ENCODE measurements at places on chromosomes 7 and 10.

DNA sequence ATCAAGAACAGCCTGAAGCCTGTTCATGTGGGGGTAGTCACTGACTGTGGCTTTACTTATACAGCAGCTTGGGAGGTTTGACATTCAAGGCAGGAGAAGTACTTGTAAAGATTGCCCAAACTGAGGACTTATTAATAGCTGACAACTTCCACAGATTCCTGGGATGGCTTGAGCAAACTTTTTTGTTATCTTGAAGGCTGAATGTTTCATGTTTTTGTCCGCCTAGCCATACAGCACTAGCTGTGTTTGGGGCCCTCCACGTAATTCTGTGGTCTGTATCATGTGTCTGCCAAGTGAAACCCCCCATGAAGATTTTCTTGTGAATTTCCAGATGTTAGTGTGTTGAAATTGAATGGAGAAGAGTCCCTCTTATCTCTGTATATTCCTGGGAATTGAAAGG, 38.6 kb downstream of the FAS start:
- no peak for DNase-seq

DNA sequence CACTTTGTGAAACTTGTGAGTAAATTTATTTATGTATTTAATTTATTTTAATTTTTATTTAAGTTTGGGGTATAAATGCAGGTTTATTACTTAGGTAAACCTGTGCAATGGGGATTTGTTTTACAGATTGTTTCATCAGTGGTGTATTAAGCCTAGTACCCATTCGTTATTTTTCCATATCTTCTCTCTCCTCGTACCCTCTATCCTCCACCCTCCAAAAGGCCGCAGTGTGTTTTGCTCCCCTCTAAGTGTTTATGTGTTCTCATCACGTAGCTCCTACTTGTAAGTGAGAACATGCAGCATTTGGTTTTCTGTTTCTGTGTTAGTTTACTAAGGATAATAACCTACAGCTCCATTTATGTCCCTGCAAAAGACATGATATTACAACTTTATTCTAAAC, 145.4 kb upstream of the SMIM30 start:
- no peak for DNase-seq

DNA sequence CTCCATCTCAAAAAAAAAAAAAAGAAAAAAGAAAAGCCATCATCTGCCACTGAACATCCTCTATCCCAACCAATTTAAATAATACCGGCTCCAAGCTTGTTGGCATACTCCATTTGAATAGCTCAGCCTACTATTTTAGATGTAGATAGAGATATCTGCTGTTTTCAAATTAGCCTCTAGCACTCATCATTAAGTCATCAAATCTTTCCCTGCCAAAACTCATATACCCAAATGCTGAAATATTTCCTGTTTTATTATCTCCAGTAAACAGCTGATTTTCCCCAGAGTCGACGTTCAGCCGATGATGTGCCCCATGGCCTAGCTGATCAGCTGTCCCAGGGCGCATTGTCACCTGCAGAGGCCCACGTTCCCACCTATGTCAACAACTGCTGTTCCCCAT, 34.5 kb upstream of the FRMD4A start:
- DNase-seq, result no peak

- no peak for DNase-seq
These were observed 448 bp upstream of the GOLGA7B start for GRCh38 chr10:97849103-97849686.

DNA sequence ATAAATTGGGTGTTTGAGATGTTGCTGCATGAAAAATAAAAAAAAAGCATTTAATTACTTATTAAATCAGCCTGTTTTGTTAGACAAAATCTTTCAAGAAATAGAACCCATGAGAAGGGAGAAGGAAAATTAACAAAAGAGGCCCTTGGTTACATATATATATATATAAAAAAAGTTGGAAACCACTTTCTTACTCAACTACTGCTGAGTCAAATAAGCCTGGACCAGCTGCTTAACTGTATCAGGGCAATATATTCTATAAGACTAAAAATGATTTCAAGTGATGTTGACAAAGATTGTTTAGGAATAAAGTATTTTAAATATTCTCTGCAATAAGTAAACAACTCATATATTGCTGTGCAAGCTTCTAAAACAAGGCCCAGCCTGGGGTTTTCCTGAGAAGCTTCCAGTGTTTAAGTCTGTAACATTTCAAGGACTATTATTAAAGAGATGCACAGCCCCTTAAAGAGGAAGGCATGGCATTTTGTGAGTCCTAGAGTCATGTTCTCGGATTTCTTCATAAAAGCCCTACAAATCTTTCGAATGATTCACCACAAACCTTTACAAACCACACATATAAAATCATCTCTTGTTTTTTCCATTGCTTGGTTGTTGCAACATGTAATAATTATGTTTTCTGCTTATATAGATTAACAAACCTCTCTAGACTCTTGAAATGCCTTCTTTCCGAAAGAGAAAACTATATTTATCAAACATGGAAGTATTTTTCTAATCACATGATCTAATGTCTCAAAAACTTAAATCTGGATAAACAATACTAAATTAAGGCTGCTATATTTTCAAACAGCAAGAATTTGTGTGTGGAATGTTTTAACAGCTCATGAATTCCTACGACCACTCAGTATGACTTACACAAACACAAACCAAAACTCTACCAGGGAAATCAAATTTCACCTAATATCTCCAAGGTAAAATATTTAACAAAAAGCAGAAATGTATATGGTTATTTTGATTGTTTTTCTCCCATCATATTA, 14.3 kb downstream of the JAZF1 start:
- no peak for DNase-seq

DNA sequence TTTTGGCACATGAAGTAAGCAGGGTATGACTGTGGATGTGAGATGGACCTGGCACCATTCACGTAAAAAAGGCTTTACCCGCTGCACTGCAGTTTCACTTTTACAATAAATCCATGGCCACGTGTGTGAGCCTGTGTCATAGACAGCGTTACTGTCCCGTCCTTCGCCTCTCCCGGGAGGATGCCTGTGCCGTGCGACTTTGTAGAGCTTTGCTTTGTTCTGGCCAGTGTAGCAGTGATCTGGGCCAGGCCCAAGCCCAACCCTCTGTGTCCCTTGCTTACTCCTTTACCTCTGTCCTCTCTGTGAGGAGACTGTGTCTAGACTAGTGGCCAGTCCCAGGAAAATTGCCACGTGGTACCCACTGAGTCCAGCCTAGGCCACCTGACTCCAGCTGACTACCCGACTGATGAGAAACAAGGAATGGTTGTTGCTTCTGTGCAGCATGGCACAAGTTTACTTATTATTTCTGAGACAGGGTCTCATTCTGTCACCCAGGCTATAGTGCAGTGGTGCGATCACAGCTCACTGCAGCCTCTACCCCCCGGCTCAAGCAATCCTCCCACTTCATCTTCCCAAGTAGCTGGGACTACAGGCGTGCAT, 48.1 kb downstream of the JAKMIP3 start:
- no peak for DNase-seq

DNA sequence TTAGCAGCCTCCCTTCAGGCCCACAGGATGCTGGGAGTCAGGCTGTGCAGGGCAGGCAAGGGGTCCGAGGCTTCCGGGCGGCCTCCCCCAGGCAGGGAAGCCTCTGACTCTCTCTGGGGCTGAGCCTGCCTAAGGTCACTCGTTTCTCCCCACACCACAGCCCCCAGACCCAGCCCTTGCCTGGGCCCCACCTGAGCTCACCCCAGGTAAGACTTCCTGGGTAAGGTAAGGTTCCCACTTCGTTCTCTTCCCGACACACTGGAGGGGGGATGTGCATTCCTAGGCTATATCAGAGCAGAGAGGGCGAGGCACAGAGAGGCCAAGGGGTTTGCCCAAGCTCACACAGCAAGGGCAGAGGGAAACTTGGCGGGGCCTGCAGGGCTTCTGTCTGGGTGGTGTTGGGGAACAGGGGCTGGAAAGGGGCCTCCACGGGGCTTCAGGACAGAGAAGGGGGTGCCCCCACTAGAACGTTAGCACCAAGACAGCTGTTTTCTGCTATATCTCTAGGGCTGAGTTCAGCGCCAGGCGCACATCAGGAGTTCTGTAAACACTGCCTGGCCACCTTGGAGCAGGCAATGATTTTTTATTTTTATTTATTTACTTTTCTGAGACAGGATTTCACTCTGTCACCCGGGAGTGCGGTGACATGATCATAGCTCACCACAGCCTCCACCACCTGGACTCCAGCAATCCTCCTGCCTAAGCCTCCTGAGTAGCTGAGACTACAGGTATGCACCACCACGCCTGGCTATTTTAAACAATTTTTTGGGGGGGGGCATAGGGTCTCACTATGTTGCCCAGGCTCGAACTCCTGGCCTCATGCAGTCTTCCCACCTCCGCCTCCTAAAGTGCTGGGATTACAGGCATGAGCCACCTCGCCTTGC, 24.9 kb upstream of the PDGFA start:
- no peak for DNase-seq

Data from H54 (cell line).